B cell (primary cell): ENCODE measurements at places on chromosomes 2 and 18. TPM values are rescaled to one million over a fixed set of nuclear protein-coding genes. Genes with fewer than 3 reads are reported as not detected.

DNA sequence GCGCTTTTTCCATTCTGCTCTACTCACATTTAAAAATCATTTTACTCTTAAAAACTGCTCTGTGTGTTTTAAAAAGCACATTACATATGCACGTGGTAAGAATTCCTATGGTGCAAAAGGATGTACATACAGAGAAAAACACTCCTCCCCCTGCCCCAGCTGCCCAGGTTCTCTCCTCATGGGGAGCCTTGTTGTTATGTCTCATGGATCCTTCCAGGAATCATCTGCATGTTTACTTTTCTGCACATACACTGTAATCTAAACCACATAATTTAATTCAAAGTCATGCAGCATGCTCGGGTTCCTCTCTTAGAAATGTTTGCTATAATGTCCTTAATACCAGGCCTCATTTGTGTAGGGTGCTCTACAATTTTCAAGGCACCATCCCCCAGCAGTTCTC, 243.3 kb downstream of the LOXHD1 start:
- H3K36me3 ChIP-seq, result no peaks in the 10 kb centered on the region
- H3K27me3 ChIP-seq, result no peaks in the 10 kb centered on the region
- no peaks in the 10 kb centered on the region for H3K4me1 ChIP-seq
- no peak overlapping the region for H3K4me3 ChIP-seq
- DNase-seq, result no peak

- no peaks in the 10 kb centered on the region for H3K4me1 ChIP-seq
- no peak overlapping the region for H3K27ac ChIP-seq
- no peak overlapping the region for H3K4me3 ChIP-seq
- no peak for DNase-seq
- no peaks in the 10 kb centered on the region for H3K36me3 ChIP-seq
These were observed 79.6 kb downstream of the PDE11A start for GRCh38 chr2:177992992-177993391.

GRCh38 chr2:146681991-146682390, 1162.8 kb upstream of the ACVR2A start:
- no peaks in the 10 kb centered on the region for H3K4me1 ChIP-seq
- H3K4me3 ChIP-seq, result no peak overlapping the region
- H3K36me3 ChIP-seq, result no peaks in the 10 kb centered on the region
- H3K27me3 ChIP-seq, result no peaks in the 10 kb centered on the region
- H3K27ac ChIP-seq, result no peak overlapping the region

The NR4A2 gene
- total RNA-seq, result 30.6 and 33.8 TPM in 2 replicates

The RAB17 gene
- not detected in 2 replicates for total RNA-seq

The BMP10 gene
- not detected in 2 replicates for total RNA-seq
